NCI-H1694 treated with DMSO at 0.1 percent for 48 hours (cell line): ENCODE measurements at places on chromosomes 12 and 14.

DNA sequence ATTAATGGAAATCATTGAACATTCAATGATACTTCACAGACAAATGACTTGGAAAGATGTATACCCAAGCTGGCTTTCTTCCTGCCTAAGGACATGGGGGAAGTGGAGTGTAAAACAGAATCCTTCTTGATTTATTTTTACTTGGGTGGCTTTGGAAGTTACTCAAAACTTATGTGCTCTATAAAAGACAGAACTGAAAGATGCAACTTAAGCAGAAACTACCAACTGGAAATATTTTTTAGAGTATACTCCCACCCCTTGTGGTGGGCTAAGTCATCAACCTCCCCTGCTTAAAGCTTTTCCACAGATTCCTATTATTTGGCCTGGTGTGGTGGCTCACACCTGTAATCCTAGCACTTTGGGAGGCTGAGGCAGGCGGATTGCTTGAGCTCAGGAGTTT is 126.0 kb upstream of the ATP2B1 start:
- no peak for DNase-seq

- peak; percentile 28 for DNase-seq
Observed at GRCh38 chr12:19872621-19873540, 433.6 kb downstream of the AEBP2 start.

GRCh38 chr12:66823857-66824570 is 145.1 kb upstream of the GRIP1 start:
- DNase-seq = no peak

DNA sequence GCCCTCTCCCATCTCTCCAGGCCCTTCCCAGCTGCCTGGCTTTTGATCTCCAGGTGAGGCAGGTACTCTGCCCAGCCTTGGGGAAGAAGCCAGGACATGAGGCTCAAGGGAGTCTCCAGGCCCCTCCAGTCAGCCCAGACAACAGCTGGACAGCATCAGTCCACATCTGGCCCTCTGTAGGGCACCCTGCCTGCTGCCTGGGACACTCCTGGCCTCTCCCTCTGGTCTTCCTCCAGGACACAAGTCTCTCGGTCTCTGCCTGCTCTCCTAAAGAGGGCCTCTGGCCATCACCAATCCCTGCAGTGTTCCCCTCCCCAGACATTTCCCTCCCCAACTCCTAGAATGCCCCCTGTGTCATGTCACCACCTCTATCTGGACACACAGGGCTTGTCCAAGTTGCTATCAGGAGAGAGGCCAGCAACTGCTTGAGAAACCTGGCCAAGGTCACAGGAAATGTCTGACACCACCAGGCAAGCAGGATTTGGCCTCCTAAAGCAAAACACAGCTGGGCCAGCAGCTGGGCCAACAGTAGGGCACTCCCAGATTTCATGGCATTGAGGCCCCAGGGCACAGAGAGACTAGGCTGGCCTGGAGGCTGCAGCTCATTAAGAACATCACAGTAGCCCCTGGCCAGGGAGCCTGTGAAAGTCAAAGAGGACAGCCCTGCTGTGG is 29.0 kb downstream of the LTBP2 start:
- DNase-seq = no peak

GRCh38 chr12:105100998-105101397 is 6.5 kb upstream of the WASHC4 start:
- DNase-seq = no peak

GRCh38 chr14:81091660-81092059 is 129.1 kb downstream of the GTF2A1 start:
- DNase-seq = no peak

DNA sequence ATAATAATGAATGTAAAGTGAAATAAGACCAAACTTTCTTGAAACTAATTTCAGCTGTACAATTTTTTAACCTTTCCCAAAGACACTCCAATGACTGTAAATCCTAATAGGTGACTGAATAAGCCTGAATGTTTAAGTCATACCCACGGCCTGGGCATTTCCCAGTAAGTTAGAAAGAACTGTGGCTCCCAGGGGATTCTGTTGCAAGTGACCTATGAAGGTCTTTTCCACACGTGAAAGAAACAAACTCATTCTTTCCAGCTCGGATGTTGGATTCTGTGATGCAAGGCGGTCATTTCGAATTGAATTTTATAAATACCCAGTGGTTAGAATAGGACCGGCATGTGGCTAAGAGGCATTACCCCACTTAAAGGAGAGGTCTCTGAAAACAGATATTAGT is 1134.4 kb downstream of the GALC start:
- no peak for DNase-seq

GRCh38 chr14:91961297-91962220 is 14.1 kb upstream of the FBLN5 start:
- no peak for DNase-seq

GRCh38 chr12:124923905-124924734 is 9.7 kb upstream of the UBC start:
- DNase-seq = no peak

- no peak for DNase-seq
Observed at GRCh38 chr14:25111061-25111601, 61.2 kb upstream of the STXBP6 start.

DNA sequence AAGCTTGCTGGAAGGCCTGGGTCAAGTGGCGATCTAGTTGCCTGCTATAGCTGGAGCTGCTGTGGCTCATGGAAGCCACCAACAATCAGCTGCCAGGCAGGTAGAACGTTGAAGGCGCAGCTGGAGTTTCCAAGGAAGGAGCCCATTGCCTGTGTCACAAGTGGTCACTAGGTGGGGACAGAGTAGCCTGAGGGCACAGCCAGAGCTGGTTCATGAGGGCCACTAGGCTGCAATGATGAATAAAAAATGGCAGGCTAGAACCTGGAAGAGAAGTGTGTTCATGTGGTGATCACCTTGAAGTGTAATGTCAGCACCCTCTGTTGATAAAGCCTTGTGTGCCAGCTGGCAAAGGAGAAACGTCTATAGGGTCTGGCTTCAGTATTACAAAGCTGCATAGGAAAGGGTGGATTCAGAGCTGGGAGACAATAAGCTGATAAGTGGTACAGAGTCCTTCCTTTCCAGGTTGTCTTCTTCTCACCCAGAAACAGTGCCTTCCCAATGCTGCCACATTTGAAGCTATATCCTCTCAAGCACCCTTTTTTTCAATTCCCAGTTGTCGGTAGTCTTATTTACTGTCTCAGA is 165.8 kb downstream of the EMP1 start:
- peak; percentile 83 for DNase-seq

DNA sequence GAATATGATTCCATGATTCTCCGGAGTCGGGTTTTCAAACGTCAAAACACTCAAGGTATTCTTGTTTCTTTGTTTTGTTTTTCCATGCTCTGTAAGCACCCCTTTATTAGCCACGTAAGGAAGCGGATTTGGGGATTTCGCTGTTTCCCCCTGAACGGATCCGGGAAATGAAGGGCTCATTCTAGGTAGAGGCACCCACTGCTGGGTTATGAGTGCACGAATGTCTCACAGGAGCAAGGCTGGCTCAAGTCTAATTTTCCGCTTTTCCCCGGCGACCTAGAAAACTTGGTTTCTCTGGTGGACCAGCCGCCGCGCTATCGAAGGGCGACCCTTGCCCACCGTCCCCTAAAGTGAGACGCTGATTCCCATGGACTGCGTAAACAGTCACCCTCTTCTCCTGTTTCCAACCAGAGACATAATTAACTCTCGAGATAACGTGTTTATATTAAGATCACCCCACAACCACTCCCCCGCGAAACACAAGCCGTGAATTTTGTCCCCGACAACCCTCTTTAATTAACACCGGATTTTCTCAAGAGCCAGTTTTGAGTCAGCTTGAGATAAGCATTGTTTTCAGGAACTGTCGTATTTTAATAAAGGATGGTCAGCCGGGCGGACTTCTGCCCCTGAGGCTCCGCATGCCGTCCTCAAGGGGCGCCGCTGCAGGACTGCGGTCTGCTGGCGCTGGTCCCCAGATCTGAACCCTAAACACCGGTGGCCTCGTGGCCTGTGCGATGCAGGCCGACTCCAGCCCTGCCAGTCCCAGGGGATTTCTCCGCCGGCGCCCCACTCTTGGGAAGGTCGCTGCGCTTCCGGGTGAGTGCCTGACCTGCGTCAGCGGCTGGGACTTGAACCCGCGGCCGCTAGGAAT is 515 bp upstream of the ABCC9 start:
- DNase-seq = no peak

DNA sequence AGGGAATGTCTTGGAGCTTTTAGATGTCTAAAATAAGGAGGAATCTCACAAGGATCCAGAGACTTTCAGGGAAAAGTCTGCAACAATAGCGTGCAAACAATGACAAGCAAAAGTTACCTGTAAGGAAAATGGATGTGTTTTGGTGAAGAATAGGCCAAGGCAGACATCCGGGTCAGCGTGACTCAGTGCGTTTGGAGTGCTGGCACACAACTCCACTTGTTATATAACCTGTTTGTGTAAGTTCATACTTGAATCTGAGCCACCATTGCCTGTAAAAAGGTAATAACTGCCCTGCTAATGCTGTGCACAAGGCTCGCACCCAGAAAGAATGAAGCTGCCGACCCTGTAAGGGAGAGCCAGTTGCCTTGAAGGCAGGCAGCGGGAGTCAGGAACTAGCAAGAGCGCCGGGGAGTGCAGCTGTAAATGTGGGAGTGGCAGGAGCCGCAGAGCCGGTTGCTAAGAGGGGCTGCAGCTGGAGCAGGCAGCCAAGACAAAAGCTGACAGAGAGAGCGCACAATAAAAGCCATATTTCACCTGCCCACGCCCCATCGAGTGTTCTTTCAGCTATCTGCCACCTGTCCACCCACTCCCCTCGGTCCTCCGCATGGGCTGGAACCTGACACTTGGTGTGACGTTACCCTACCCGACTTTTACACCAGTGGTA is 638.5 kb upstream of the MIS18BP1 start:
- DNase-seq = no peak

GRCh38 chr12:47721431-47721973 is 3.8 kb downstream of the ENDOU start:
- DNase-seq = no peak

DNA sequence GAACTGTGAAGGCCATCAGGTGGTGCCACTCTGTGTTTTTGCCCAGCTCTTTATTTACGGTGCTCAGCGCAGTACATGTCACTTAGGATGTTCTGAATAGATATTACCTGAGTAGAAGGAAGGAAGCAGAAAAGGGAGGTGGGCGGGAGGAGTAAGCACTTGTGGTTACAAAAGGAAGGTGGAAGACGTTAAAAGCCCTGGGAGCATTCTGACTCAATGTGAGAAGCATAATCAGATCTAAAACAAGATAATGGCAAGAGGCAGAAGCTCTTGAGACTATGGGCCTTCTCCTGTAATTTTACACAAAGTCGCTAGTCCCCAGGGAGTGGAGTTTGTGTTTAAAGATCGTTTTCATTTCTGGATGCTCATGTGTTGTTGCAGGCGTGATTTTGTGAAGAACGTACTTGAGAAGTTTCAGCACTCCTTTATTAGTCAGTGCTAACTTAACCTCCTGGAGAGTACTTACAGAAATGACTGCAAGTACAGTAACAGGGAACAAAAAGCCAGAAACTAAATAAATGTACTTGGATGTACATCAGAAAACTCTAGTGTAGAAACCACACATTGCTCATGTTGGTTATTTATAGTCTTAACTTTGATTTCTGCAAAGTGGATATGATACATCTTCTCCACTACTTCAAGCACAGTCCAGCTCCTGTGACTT is 1523.5 kb downstream of the AACS start:
- DNase-seq = no peak

GRCh38 chr14:36654794-36655381 is 6.8 kb upstream of the PAX9 start:
- DNase-seq = no peak

- DNase-seq = no peak
Observed at GRCh38 chr14:91344096-91344495, 73.5 kb downstream of the CCDC88C start.

- DNase-seq = no peak
Observed at GRCh38 chr14:62308316-62308715, 546.1 kb downstream of the SNAPC1 start.

GRCh38 chr14:32311294-32312009 is 17.6 kb upstream of the AKAP6 start:
- no peak for DNase-seq

- DNase-seq = no peak
Observed at GRCh38 chr12:82955043-82955442, 268.3 kb downstream of the TMTC2 start.

- no peak for DNase-seq
Observed at GRCh38 chr12:10406725-10407124, 2.8 kb downstream of the KLRC4 start.

DNA sequence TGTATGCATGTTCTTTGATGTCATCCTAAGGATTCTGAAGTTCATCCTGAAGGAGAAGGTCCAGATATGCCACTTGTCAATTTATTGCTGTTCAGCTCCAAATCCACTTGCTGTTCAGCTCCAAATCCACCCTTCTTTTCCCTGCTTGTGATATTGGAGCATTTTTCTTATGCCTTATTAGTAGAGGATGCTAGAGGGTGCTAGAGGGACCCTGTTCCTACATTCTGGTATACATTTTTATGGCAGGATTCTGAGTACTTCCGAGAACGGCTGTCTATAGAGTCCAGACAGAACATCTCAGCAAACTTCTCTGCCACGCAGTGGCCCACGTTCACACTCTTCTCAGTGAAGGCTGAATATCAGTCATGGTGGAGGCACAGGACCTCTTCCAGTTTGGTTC is 406.7 kb downstream of the NOVA1 start:
- peak; percentile 34 for DNase-seq

GRCh38 chr12:105109465-105110212 is 2.1 kb downstream of the WASHC4 start:
- DNase-seq = no peak

DNA sequence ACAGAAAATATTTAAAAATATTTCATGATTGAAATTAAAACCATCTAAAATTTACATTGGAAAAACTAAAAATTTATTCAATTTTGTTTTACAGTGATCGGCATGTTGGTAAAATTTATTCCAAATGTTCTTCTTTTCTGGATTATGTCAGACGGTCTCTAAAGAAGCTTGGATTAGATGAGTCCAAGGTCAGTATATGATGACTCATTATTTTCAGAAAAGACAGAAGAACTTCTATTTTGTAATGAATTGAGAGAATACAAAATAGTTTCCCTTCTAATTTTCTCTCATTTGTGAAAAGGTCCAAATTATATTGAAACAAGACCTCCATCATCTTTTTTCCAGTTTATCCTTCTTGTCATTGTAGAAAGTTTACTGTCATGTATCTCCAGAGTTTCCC is 98.3 kb downstream of the METTL25 start:
- no peak for DNase-seq

- DNase-seq = no peak
Observed at GRCh38 chr12:96048393-96048969, 13.1 kb upstream of the LTA4H start.

DNA sequence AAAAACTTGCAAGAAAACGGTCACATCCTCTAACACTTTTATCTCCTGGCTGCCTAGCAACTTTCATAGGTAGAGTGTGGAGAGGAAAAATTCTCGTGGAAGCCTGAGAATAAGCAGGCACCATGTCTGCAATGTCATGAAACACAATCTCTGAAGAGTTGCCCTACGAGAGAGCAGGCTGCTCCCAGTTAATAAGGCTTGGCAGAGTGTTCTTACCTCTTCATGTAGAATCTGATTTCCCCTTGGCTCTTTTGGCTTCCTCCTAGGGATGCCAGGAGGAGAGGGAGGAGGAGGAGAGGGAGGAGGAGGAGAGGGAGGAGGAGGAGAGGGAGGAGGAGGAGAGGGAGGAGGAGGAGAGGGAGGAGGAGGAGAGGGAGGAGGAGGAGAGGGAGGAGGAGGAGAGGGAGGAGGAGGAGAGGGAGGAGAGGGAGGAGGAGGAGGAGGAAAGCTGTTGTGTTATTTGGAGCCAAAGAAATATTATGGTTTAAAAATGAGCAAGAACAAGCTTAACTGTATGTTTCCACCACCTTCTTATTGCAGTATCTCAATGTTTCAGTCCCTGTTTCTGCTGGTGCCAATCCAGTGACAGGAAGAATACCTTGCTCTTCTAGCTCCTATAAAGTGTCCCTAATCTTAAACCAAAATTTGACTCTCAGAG is 52.9 kb downstream of the EGLN3 start:
- no peak for DNase-seq

- no peak for DNase-seq
Observed at GRCh38 chr14:69876221-69876847, 2.9 kb upstream of the SMOC1 start.
